ENCODE measurements at places on chromosomes 5 and 9.

- DNase-seq, result no peak
Measured at GRCh38 chr9:131442351-131442750, 48.5 kb downstream of the PRRC2B start.

- no peak for DNase-seq
Measured at GRCh38 chr5:54534191-54535004, 16.8 kb downstream of the SNX18 start.

- no peak for DNase-seq
Measured at GRCh38 chr5:2167671-2168070, 284.9 kb upstream of the IRX4 start.

DNA sequence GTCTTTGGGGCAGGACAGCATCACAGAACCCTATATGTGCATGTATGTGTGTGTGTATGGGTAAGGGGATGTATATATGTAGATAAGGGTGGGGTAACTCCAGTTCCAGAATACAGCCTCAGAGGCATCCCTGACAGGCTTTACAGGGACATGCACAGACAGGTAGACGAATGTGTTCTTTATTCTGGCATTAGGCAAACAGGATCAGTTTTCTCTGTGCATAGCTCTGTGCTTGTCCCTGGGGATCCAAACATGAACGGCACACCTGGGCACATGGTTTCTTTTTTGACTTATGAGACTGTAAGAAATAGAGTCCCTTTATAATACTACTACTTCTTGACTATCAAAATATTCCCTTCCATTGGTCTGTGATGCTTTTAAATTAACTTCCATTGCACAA, 120.6 kb downstream of the TRIO start:
- DNase-seq, result no peak

DNA sequence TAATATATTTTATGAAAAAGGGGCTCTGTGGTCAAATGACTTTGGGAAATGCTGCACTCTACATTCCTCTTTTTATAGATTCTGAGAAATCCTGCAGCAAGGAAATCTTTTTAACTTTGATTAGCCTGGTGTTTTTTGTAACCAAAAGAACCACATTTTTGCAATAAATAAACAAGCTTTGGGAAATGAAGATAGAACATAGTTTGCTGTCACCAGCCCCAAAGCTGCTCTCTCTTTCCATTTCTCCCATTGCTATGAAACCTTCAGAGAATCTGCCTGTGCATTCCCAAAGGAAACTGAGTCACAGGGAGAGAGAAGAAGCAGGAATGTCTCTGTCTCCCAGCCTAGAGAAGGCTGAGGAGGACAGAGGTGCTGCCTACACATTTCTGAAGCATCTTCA, 59.0 kb downstream of the COL15A1 start:
- no peak for DNase-seq

- no peak for DNase-seq
Measured at GRCh38 chr5:42718591-42718990, 38.0 kb upstream of the CCDC152 start.

- no peak for DNase-seq
Measured at GRCh38 chr5:173094012-173094661, 38.0 kb downstream of the CREBRF start.

GRCh38 chr9:18566121-18566520, 92.2 kb downstream of the ADAMTSL1 start:
- DNase-seq, result no peak

DNA sequence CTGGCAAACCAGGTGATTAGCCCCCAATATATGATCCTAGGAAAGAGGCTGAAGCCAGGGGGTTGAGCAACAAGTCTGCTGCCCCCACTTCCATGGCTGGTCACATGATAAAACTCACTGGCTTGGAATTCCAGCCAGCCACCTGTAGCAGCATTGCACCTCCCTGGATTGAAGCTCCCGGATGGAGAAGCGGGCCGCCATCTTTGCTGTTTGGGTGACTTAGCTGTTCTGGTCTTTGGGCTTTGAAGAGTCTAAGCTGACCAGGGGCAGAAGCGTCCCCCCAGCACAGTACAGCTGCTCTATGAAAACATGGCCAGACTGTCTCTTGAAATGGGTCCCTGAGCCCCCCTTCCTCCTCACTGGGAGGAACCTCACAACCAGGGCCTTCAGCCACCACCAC, 610.2 kb downstream of the ANXA1 start:
- DNase-seq, result no peak

DNA sequence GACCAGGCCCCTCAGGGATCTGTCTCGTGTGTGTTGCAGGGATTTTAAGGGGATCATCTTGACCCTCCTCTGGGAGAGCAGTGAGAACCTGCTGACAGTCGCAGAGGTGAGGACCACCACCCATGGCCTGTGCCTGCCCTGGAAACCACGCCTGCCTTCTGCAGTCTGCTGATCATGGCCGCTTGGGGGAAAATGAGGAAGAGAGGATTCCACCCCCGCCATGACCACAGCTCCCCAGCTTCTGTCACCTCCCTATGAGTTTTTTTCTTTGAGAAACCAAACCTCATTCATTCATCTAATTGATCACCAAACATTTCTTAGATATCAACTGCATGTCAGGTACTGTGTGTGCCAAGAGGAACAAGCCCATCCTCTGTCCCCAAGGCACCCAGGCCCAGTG, 46.3 kb upstream of the TDRD7 start:
- DNase-seq, result no peak

- DNase-seq, result peak; percentile 7
Measured at GRCh38 chr5:96434201-96434645, 1.2 kb upstream of the PCSK1 start.

DNA sequence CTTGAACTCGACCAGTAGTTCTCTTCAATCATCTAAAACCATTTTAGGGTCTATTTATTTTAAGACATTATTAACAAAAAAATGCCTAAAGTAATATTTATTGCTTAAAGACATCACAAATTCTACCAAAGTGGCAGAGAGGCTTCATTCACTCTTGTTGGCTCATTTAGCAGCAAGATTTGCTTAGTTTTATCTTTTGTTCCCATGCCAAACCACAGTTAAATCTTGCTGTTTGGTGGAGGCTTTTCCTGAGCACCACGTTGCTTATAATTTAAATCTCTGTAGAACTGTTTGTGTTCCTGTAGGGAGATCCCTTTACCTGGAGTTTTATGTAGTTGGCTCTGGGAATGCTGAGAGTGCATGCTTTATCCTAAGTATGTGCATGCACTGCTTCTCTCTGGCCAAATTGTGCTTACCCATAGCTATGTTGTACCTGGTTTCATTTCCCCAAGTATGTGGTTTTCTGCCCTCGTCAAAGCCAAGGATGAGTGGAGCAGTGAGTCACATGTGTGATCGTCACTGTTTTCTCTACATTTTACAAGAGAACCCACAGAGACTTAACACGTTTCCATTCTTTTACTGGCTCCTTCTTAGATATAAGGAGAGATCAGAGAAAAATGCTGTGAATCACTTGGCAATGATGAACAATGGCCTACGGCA, 42.1 kb upstream of the MAST4 start:
- DNase-seq, result no peak

DNA sequence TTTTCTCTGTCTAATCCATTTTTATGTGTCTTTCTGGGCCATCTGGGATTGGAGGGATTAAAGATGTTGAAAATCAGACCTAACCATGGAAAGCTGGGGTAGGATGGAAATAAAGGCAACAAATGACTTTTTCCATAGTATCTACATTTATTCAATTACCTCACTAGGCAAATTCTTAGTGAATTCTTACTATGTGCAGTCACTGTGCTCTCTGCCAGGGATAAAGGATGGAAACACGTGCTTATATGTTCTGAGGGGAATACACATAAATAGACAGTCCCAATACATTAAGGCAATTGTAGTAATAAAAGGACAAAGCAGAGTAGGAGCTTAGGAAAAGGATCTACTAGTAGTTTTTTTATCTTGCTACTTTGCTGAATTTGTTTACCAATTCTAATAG, 214.2 kb downstream of the PRR16 start:
- DNase-seq, result no peak

DNA sequence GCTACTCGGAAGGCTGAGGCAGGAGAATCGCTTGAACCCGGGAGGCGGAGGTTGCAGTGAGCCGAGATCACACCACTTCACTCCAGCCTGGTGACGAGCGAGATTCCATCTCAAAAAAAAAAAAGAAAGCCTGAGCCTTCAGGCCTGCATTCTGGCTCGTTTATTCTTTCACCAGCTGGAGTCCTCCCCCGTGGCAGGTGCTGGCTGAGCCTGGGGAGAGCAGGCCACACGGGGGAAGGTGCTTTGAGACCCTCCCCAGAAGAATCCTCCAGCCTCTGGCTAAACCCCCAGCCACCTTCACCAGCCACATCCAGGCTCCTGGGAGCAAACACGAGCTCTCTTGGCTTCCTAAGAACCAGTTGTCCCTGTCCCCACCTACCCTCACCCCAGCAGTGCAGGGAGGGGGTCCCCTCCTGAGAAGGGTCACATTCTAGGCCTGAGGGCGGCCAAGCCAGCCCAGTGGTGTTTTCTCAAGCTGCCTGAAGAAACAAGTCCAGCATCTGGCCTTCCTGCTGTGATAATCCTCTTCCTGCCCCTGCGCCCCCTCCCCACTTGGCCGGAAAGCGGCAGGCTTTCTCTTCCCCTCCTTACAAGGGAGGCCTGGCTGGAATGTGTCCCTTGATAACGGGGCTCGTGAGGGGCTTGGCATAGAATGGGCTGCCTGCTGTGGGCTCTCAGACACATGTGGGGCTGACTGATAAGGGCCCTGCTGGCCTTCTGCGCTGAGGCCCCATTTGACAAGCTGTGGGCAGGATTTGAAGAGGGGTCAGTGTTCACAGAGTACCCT, 41.5 kb downstream of the PLPP7 start:
- DNase-seq, result no peak

Measured in stimulated activated CD8-positive, alpha-beta memory T cell treated with anti-CD3 and anti-CD28 coated beads, Interleukin-15, amount 100 ng/mL, for 1 hour (primary cell).